ENCODE measurements at places on chromosomes 6 and 20.

- DNase-seq, result no peak
Observed at GRCh38 chr6:142705054-142705453, 239.9 kb downstream of the HIVEP2 start.

DNA sequence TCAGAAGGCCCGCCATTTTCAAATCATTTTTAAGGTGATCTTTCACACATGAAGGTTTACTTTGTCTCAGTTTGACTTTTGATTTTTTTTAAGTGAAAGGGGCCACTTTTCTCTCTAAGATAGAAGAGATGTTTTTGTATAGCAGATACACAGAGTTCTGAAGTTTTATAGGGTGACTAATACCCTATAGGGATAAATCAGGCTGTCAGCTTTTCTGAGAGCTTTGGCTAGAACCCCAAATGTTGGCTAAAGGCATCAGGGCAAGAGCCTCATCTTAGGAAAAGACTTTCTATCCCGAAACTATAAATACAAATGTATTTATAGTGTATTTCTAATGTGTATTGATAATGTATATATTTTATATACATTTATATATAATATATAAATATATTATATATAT is 181.4 kb downstream of the TBX18 start:
- no peak for DNase-seq

DNA sequence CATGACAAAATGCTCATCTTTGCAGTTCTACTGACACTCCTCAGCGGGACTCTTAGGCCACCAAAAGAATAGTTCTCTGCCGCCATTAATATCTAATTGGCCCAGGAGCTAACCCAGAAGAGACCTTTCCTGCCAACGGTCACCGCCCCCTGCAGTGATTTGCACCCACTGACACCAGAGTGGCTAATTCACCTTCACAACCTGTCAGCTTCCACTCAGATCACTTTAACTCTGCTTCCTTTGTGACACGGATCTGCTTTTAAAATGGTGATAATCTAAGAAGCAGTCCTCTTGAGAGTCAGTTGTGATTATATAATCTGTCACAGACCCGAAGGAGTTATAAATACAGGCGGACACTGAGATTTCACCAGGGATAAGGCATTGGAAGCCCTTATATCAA is 172.8 kb downstream of the FRK start:
- no peak for DNase-seq

GRCh38 chr6:156413154-156413553 is 364.0 kb upstream of the ARID1B start:
- DNase-seq, result no peak

GRCh38 chr6:90790058-90790457 is 203.2 kb upstream of the MAP3K7 start:
- no peak for DNase-seq

- no peak for DNase-seq
Observed at GRCh38 chr20:24411834-24412216, 57.6 kb upstream of the SYNDIG1 start.

DNA sequence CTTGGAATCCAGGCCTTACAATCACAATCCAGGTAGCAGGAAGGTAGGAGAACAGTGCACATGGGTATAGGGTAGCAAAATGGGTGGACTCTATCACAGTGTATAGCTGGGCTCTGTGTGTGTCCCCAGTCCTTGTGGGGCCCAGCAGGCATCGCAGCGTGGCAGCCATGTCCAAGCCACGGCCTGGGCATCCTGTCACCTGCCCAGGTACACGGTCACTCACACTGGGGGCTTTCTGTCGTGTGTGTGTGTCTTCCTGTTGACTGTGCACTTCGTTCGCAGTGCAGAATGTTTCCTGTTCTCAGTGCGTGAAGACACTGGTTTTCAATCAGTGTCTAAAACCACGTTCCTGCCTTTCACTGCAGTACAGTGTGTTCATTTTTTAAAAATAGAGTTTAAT is 523.2 kb upstream of the JARID2 start:
- DNase-seq, result no peak

DNA sequence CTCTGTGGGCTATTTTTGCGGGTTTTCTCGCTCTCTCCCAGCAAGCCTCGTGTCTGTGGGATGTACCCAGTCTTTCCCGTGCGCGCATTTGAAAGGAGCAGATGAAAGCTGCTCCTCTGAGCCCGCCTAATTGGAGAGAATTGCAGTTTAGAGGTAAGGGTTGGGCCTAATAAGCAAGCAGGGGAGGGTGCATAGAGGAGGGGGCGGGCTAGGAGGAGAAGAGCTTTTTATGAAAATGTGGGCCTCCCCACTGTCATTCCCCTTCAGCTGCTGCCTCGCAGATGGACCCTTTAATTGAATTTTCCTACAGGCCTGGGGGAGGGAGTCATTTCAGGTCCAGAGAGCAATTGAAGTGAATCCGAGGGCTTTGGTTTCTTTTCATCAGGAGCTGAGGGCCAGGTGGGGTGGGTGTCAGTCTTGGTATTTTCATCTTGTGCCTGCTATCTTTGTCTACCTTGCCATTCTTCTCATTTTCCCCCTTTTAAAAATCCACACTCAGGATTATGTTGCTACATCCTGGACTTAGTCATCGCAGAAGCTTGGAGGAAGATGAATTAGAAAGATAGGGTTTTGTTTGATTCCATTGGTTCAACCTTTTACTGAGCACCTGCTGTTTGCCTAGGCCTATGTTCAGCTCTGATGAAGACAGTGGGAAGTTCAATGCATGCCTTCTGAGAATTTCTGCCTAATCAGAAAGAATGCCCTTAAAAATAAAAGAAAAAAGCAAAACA is 423.4 kb downstream of the CD83 start:
- no peak for DNase-seq

All from foreskin melanocyte (primary cell).